Activated CD4-positive, alpha-beta memory T cell treated with anti-CD3 and anti-CD28 coated beads for 36 hours (primary cell): ENCODE measurements at places on chromosomes 5 and 9. TPM values are rescaled to one million over a fixed set of nuclear protein-coding genes. Genes with fewer than 3 reads are reported as not detected.

DNA sequence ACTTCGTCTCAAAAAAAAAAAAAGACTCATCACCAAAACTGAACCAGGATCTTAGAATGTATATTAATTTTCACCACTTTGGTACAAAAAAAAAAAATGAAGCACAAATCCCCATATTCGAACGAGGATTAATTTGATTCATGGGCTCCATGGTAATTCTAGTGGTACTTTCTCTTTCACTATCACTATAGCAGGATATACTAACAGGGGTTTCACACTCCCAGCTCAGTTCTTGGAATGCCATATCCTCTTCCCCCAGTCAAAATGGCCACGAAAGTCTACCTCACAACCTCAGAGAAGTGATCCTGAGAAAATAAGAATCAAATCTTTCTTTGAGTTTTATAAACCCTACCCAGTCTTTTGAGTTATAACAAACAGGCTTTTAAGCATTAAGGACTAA lies 235.7 kb downstream of the FBXL17 start:
- DNase-seq, result no peak

DNA sequence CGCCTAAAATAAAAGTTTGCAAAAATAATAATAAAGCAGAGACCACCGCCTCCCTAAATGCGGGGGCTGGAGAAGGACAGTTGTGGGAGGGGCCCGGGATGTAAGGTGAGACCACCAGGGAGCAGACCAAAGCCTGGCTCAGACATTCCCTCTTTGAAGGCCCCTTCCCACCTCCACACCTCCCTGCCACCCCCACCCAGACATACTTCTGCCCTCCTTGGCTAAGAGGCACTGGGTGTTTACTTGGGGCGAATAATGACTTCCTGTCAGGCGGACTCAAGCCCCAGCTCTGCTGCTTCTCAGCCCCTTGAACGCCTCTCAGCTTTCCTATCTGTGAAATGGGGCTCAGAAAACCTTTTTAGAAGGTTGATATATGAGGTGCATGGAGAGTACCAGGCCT lies 58.8 kb upstream of the GGTA1 start:
- DNase-seq, result no peak

Gene COL15A1
- total RNA-seq, result 0.12 TPM

Gene LECT2
- not detected for total RNA-seq

Gene PCDHB16
- total RNA-seq, result not detected

GRCh38 chr5:181217111-181217802 lies 5.8 kb upstream of the TRIM41 start:
- peak; percentile 76 for DNase-seq

Gene CCNI2
- total RNA-seq, result 2.7 TPM

- DNase-seq, result no peak
These were observed 103.2 kb downstream of the RGS3 start for GRCh38 chr9:113566712-113567071.

DNA sequence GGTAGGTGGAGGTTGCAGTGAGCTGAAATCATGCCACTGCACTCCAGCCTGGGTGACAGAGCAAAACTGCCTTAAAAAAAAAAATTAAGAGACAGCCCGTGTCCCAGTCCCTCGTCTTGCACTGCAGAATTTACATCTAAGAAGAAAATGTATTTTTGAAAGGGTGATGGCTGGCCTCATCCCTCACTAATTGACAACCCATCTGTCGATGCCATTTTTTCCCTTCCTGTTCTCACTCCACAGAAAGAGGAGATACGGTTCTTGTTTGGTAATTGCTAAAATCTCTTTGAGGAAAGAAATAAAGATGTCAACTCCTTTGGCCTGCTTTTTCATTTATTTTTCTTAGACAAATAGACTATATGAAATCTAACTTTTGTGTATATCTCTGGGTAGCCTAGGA lies 2.4 kb upstream of the LSM11 start:
- no peak for DNase-seq

DNA sequence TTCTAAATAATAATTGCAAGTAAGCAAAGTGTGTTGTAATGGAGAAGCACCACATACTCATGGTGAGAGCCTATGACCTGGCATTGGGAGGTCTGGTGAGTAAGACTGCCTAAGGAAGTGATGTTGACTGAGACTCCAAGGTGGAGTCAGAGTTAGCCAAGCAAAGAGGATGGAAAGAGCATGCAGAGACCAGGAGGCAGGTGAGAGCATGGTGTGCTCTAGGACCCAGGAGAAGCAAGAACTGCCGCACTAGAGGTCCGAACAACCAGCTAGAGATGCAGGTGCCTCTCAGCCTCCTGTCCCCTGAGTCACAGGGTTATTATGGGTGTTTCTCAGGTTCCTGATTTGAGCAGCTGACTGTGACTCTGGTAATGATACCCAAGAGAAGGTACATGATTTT lies 27.3 kb downstream of the ANP32B start:
- DNase-seq, result peak; percentile 27

Gene LOX
- not detected for total RNA-seq

Gene PCDHGA3
- not detected for total RNA-seq

- no peak for DNase-seq
These were observed 77.2 kb upstream of the SPATA31C2 start for GRCh38 chr9:88215196-88216125.

DNA sequence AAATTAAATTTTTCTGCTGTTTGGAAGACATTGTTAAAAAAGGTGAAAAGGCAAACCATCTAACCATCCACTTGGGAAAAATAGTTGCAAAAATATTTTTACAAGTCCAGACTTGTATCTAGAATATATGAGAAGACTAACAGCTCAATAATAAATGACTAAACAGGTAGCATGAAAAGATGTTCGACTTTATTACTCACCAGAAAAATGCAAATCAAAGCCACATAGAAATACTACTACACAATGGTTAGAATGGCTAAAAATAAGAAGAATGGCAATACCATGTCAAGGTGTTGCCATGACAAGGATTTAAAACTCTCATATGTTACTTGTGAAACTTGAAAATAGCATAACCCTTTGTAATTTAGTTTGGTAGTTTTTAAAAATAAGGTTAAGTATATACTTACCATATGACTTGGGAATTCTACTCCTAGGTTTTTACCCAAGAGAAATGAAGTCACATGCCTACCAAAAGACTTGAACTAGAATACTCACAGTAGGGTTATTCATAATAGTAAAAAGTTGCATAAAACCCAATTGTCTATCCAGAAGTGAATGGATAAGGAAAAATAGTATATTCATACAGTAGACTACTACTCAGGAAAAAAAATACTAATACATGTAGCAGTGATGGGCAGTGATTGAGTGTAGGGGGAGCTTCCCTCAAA lies 93.8 kb downstream of the VPS13A start:
- DNase-seq, result no peak

- DNase-seq, result no peak
These were observed 137.4 kb downstream of the SCAMP1 start for GRCh38 chr5:78497573-78498533.

DNA sequence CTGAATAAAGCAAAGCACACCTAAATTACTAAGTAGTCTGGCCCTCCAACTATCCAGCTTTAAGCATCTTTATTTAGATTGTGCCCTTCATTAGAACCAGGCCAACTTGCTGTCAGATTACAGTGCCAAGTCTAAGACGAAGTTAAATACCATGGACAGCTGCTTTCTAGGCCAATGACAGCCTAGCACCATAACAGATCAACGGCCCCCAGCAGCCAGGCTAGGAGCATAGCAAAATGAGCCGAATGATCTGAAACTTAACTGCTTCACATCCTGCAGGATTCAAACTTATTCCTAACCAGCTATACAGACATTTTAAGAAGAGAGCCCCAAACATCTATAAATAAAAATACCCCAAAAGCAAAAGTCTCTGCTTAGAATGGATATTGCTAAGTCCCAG lies 6.8 kb downstream of the SLC24A2 start:
- DNase-seq, result no peak

Gene IL13
- 13.0 TPM for total RNA-seq

DNA sequence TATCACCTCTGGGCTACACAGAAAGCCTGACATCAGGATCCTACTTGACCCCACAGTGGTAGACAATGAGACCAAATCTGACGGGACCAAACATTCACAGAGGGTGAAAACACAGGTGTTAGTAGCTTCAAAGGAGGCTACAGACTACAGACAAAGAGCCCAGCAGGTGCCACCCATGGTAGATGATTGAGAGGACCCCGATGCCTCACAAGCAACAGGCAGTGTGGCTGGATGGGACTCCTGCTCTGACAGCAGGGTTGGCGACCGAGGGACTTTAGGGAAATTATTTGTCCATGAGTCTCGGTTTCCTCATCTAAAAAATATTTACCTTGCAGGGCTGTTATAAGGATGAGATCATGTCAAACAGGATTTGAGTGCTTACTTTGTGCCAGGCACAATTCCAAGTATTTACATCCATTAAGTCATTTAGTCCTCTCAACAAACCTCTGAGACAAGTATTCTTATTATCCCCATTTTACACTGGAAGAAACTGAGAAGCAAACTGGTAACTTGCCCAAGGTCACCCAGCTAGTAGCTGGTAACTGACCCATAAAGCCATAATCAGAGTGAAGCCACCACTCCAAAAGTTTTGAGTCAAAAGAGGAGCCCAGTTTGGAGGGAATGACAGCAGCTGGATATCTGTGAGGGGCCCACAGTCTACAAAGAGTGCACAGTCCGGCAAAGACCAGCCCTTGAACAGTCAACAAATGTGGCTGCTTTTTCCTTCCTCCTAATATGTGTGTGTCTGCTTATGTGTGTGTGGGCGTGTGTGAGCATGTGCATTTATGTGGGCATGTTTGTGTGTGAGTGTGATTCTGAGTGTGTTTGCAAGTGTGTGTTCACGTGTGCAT lies 502.0 kb downstream of the BNC2 start:
- DNase-seq, result no peak

Gene TCF7
- total RNA-seq, result 65.6 TPM

- no peak for DNase-seq
These were observed 34.7 kb downstream of the TRIP13 start for GRCh38 chr5:927172-928015.

Gene UGT3A2
- not detected for total RNA-seq

Gene LRRTM2
- total RNA-seq, result not detected

GRCh38 chr5:171538681-171539080 lies 119.2 kb downstream of the FGF18 start:
- no peak for DNase-seq

GRCh38 chr9:89536145-89536574 lies 38.2 kb upstream of the SEMA4D start:
- DNase-seq, result no peak

Gene CER1
- total RNA-seq, result not detected

DNA sequence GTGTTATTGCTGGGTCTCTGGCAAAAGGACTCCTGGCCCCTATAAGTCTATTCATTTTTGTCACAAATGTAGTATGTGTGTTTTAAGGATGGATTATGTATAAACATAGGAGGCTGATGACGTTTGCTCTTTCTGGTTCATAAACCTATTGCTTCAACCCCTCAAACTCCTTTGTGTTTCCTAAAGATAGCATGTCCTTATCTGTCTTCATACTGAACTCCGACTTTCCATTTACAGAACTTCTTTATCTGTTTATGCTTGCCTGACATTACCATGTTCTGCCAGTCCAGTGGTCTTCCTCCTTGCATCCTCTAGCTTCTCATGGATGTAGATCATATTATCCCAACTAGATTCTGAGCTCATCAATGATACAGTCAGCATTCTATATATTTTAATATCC lies 46.1 kb downstream of the ARHGEF28 start:
- DNase-seq, result no peak

Gene FGF10
- total RNA-seq, result not detected

DNA sequence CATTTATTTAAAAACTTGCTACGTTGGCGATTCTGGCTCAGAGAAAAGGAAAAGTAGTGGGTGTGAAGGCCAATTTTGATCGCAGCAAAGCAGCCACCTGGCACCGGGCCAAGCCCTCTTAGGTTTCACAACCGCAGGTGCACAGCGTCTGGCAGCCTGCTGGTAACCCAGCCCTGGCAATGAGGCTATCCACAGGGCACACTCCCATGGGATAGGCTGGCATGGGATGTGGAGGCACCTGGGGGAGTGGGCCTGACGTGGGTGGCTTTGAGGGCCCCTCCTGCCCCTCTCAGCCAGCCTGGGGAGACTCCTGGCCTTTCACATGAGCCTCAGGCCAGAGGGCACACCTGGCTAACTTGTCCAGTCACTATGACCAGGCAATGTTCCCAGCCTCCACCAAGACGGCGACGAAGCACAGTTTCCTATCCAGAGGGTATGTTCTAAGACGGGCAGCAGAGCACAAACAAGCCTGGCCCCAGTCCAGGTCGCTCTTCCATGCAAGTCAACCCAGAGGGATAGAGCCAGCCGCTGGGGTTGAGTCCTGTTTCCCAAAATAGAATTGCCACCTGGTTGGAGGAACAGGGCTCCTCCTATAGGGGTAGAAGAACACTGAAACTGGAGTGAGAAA lies 19.0 kb downstream of the CMBL start:
- DNase-seq, result peak; percentile 50

Gene ISL1
- total RNA-seq, result not detected

DNA sequence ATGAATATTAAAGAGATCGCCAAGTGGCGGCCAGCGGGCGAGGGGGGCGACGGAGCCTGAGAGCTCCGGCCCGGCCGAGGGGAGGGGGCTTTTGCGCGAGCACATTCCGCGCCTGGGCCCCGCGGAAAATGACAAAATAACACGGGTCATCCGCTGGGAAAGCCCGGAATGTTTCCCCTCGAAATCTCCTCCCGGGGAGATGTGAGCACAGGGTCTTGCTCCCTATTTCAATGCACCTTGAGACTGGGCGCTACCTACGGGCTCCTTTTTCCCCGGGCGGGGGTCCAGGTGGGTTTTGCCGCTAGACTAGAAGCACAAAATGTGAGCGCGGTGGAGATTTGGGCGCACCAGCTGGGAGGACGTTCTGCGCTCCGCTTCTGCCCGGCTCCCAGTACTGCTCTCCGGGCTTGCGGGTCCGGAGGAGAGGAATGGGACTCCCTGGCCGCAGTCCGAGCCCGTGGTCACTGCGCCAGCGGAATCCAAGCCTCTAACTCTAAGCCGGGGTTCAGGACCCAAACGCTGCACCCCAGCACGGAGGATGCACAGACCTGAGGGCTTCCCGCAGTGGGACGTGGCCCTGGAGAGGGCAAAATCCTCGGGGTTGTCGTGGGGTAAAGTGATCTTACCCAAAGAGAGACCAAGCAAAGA lies 2.8 kb upstream of the PRDM12 start:
- DNase-seq, result no peak

- no peak for DNase-seq
These were observed 55.3 kb upstream of the SLC30A5 start for GRCh38 chr5:69038539-69038938.

DNA sequence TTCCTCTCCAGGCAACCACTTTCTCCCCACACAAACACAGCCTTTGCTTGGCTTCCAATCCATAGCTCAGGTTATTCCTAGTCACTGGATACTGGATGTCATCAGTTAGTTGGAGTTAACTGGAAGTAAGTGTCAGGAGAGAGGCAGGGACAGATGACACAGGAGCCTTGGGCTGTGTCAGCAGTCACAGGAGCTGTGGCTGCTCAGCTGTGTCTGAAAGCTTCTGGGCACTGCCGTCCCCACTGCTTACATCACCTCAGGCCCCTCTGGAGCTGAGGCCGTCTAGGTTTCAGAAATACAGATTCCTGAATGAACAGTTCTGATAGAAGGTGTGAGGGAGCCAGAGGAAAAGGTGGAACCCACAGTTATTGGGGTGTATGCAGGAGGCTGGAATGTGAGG lies 17.3 kb upstream of the FAM240B start:
- DNase-seq, result no peak
